Activated CD4-positive, alpha-beta T cell treated with anti-CD3 and anti-CD28 coated beads for 36 hours (primary cell): ENCODE measurements at places on chromosomes 1 and 21. TPM values are rescaled to one million over a fixed set of nuclear protein-coding genes. Genes with fewer than 3 reads are reported as not detected.

The SPATA6 gene
- 2.8 TPM for total RNA-seq

DNA sequence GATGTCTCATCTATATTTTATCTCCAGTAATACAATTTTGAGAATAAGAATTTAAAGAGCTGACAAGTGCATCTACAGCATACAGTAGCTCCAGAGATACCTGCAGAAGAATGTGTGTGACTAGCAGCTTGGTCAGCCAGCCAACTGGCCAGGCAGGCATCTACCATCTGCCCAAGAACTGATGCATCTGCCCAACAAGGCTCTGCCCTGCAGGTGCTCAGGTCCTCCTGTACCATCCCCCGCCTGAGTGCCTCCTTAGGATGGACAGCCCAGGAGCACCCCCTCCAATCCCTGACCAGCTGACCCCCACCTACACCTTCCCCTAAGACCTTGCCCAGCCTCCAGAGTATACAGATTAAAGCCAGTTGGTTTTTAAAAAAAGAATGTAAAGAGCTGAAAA lies 30.3 kb downstream of the TMEM69 start:
- no peak overlapping the region for H3K27ac ChIP-seq
- no peak for DNase-seq
- H3K36me3 ChIP-seq: peaks cover 3% of the 10 kb centered on the region
- H3K4me1 ChIP-seq: no peaks in the 10 kb centered on the region

The NMNAT2 gene
- not detected for total RNA-seq

DNA sequence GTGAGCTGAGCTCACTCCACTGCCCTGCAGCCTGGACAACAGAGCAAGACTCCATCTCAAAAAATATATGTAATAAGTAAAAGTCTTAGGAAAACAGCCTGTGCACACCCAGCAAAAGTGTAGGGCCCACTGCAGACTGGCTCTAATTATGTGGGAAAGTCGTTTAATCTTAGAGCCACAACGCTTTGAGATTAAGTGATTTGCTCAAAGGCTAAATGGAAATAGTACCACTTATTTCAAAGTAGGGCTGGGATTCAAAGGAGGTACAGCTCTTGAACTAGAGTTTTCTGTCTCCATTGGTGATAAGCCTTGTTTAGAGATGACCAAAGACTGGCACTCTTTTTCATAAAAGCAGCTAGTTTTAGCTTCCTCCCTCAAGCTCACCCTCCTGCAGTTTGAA lies 2.2 kb downstream of the TACSTD2 start:
- H3K4me1 ChIP-seq: peaks cover 38% of the 10 kb centered on the region
- peaks cover 67% of the 10 kb centered on the region for H3K27me3 ChIP-seq
- no peak for DNase-seq
- no peaks in the 10 kb centered on the region for H3K36me3 ChIP-seq
- no peak overlapping the region for H3K4me3 ChIP-seq

DNA sequence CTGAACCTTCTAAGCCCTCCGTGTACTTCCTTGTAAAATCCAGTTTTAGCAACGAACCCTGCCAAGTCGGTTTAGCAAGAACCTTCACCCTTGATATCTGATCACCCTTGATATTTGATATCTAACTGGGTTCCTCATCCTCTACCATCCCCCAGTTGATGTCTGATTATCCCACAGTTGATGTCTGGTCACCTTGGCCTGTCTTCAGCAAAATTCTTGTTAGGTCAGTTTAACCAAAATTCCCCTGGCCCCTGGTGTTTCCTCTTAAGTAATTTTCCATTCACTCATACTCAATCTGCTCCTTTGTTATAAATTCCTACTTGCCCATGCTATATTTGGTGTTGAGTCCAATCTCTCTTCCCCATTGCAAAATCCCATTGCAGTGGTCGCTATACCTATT lies 114.5 kb upstream of the ZNHIT6 start:
- H3K27ac ChIP-seq: no peak overlapping the region
- no peak for DNase-seq

GRCh38 chr1:114618606-114619005 lies 37.2 kb upstream of the BCAS2 start:
- no peak overlapping the region for H3K4me3 ChIP-seq
- H3K27me3 ChIP-seq: peaks cover 4% of the 10 kb centered on the region
- no peaks in the 10 kb centered on the region for H3K4me1 ChIP-seq
- no peak overlapping the region for H3K27ac ChIP-seq

- DNase-seq: no peak
- no peak overlapping the region for H3K27ac ChIP-seq
These were observed 20.6 kb downstream of the JUN start for GRCh38 chr1:58763214-58763613.

The CFAP107 gene
- not detected for total RNA-seq

GRCh38 chr1:119743776-119744597 lies 24.7 kb downstream of the HMGCS2 start:
- H3K27me3 ChIP-seq: no peaks in the 10 kb centered on the region
- H3K4me3 ChIP-seq: no peak overlapping the region
- peaks cover 13% of the 10 kb centered on the region for H3K4me1 ChIP-seq
- H3K36me3 ChIP-seq: peaks cover 14% of the 10 kb centered on the region
